ENCODE measurements at places on chromosomes 7 and 10. TPM values are rescaled to one million over a fixed set of nuclear protein-coding genes. Genes with fewer than 3 reads are reported as not detected.

CHAT gene
- not detected for total RNA-seq

GRCh38 chr10:31686599-31686998, 242.0 kb downstream of the ARHGAP12 start:
- DNase-seq, result no peak
- H3K27ac ChIP-seq, result no peak overlapping the region
- no peaks in the 10 kb centered on the region for H3K4me1 ChIP-seq
- H3K36me3 ChIP-seq, result no peaks in the 10 kb centered on the region
- no peaks in the 10 kb centered on the region for H3K27me3 ChIP-seq

DNA sequence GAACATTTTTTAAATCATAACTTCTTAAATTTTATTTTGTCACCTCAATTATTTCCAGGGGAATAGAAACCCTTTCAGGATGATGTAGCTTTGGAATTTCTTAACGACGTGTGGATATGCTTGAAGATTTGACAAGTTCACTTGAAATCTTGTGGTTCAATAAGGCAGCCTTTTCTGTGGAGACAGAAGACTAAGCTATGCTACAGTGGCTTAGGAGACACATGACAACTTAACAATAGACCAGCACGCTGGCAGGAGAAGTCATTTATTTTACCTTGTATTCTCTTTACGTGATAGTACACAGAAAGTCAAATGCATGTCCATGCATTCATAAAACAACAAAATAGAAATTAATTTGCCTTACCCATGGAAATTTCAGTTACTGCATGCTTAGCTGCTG, 181.6 kb downstream of the GRM3 start:
- DNase-seq, result no peak
- no peak overlapping the region for H3K4me3 ChIP-seq
- H3K27me3 ChIP-seq, result no peaks in the 10 kb centered on the region
- no peaks in the 10 kb centered on the region for H3K4me1 ChIP-seq

KAT6B gene
- total RNA-seq, result 47.5 TPM

SLC26A5 gene
- total RNA-seq, result 0.78 TPM

- H3K36me3 ChIP-seq, result no peaks in the 10 kb centered on the region
- H3K4me1 ChIP-seq, result peaks cover 3% of the 10 kb centered on the region
- H3K27me3 ChIP-seq, result no peaks in the 10 kb centered on the region
These were observed 6.6 kb downstream of the BBIP1 start for GRCh38 chr10:110912374-110912773.

DNA sequence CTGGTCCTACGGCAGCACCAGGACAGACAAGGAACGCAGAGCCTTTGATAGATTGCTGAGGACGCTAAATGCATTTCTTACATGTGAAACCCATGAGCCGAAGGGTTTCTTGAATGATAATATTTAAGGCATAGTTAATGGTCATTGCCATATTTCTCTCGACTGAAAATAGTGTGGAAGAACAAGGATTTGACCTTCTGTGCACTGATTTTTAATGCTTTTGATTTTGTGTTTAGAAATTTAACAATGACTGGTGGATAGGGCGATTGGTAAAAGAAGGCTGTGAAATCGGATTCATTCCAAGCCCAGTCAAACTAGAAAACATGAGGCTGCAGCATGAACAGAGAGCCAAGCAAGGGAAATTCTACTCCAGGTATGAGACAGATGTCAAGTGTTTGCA, 150.8 kb downstream of the NSUN6 start:
- H3K27me3 ChIP-seq, result no peaks in the 10 kb centered on the region
- no peak for DNase-seq
- H3K27ac ChIP-seq, result no peak overlapping the region
- H3K4me1 ChIP-seq, result no peaks in the 10 kb centered on the region
- H3K4me3 ChIP-seq, result no peak overlapping the region
- no peaks in the 10 kb centered on the region for H3K36me3 ChIP-seq
